ENCODE measurements at places on chromosomes 12 and 14. TPM values are rescaled to one million over a fixed set of nuclear protein-coding genes. Genes with fewer than 3 reads are reported as not detected.

DNA sequence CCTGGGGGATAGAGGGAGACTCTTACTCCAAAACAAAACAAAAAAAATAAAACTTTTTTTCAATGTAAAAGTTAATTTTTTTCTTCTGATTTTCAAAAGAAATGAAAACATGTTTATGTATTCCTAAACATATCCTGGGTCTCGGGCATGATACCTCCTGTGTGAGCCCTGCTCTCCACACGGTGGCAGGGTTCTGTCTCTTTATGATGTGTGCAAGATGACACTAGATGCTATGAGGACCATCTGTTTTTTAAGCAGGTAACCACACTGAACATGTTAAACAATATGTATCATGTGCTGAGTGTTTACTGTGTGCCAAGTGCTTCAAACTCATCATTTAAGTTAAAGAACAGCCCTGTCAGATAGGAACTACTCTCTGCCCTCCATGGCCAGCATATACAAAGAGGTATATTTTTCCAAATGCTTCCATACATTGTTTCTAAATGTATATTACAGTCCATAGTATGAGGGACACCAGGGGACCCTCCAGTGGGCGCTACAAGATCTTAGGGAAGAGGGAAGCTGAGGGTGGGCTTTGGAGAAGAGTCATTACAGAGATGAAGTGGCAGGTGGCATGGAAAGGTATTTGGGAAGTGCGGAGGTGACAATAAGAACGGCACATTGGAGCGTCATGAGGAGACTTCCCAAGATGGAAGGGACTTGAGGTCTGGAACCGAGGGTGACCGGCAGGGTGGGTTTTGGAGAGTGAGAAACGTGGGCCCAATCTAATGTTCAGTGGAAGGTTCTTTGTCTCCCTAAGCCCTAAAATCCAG is 28.5 kb downstream of the FOS start:
- H3K36me3 ChIP-seq: no peaks in the 10 kb centered on the region
- H3K27ac ChIP-seq: no peak overlapping the region
- DNase-seq: no peak
- H3K27me3 ChIP-seq: no peaks in the 10 kb centered on the region
- peaks cover 59% of the 10 kb centered on the region for H3K4me1 ChIP-seq
- no peak overlapping the region for H3K4me3 ChIP-seq

DNA sequence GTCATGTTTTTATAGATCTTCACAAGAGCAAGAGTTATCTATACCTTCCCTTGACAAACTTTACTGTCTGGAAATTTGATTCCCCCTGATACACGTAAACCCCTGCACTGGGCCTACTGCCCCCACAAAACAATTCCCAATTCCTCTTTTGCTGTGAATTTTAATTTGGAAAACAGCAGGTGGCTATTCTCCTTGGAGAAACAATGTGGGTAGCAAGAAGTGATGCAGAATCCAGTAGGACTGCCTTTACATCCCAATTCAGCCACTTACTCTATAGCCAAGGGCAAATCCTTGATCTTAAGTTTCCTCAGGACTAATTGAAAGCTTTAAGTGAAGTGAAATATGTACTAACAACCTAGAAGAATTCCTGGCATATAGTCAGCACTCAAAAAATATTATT is 129.3 kb downstream of the ACSS3 start:
- H3K4me3 ChIP-seq: no peak overlapping the region
- DNase-seq: no peak
- H3K4me1 ChIP-seq: no peaks in the 10 kb centered on the region

DNA sequence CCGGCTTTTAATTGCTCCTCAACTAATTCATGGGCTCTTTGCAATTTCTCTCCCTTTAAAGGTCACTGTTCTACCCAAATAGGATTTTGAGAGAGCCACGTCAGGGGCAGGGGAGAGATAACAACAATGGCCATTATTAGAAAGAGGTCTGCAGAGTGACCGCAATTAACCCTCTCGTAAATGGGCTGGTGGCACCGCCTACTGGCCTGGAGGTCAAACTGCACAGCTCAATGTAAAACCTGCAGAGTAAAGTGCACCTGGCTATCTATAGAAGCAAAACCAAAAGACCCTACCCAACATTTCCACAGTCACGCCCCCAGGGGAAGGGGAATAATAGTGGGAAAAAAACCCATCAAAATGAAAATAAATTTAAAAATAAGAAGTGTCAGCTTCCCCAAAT is 21.6 kb upstream of the CLEC4E start:
- no peak overlapping the region for H3K27ac ChIP-seq
- no peak overlapping the region for H3K4me3 ChIP-seq
- H3K27me3 ChIP-seq: no peaks in the 10 kb centered on the region

DNA sequence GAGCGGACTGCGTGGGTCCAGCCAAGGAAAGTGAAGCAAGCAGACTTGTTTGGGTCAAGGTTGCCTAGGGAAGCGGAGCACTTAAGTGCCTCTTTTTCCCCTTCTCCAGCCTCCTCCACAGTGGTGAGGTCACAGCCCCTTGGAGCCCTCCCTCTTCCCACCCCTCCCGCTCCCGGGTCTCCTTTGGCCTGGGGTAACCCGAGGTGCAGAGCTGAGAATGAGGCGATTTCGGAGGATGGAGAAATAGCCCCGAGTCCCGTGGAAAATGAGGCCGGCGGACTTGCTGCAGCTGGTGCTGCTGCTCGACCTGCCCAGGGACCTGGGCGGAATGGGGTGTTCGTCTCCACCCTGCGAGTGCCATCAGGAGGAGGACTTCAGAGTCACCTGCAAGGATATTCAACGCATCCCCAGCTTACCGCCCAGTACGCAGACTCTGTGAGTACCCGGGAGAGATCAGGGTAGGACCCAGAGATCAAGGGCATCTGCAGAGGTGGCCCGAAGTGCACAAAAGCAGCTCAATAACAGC is at the start of gene TSHR:
TSHR (plus strand) TSS at position 206 of the 526 bp plus-strand sequence; CDS start at position 266, 60 bp downstream.
- peaks cover 40% of the 10 kb centered on the region for H3K4me1 ChIP-seq
- no peaks in the 10 kb centered on the region for H3K36me3 ChIP-seq
- H3K4me3 ChIP-seq: peak within 1 kb of the TSS; percentile 35
- peak within 1 kb of the TSS; percentile 21 for H3K27ac ChIP-seq
- no peak for DNase-seq
- H3K27me3 ChIP-seq: no peaks in the 10 kb centered on the region

- H3K36me3 ChIP-seq: no peaks in the 10 kb centered on the region
- H3K4me3 ChIP-seq: no peak overlapping the region
- no peak overlapping the region for H3K27ac ChIP-seq
- H3K4me1 ChIP-seq: no peaks in the 10 kb centered on the region
- H3K27me3 ChIP-seq: no peaks in the 10 kb centered on the region
These were observed 23.4 kb downstream of the ALDH1L2 start for GRCh38 chr12:105060715-105061378.

GRCh38 chr12:47902131-47902639 is 2.6 kb downstream of the VDR start:
- no peak overlapping the region for H3K4me3 ChIP-seq
- H3K27ac ChIP-seq: no peak overlapping the region
- H3K4me1 ChIP-seq: peaks cover 27% of the 10 kb centered on the region
- no peaks in the 10 kb centered on the region for H3K36me3 ChIP-seq

- H3K27me3 ChIP-seq: no peaks in the 10 kb centered on the region
- DNase-seq: no peak
- no peaks in the 10 kb centered on the region for H3K36me3 ChIP-seq
- no peak overlapping the region for H3K4me3 ChIP-seq
- no peak overlapping the region for H3K27ac ChIP-seq
- no peaks in the 10 kb centered on the region for H3K4me1 ChIP-seq
These were observed 20.5 kb downstream of the DERA start for GRCh38 chr12:15931590-15932053.

DNA sequence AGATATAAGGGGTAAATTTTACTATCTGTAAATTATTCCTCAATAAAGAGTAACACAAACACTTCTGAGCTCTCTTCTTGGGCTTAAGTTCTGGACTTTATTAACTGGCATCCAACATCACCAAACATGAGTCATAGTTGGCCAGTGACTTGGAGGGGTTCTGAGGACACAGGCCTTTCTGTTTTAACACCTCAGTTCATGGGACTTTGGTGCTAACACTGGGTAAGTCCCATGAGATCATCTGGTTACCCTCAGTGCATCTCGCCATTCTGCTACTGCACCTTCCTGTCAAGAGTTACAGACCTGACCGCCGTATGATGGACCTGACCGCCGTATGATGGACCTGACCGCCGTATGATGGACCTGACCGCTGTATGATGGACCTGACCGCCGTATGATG is 9.9 kb downstream of the SLC15A4 start:
- no peaks in the 10 kb centered on the region for H3K27me3 ChIP-seq
- peaks cover 80% of the 10 kb centered on the region for H3K4me1 ChIP-seq
- H3K36me3 ChIP-seq: peaks cover 46% of the 10 kb centered on the region
- H3K27ac ChIP-seq: peak overlapping the region; percentile 47
- no peak for DNase-seq

- H3K27me3 ChIP-seq: no peaks in the 10 kb centered on the region
- H3K4me3 ChIP-seq: no peak overlapping the region
- no peak overlapping the region for H3K27ac ChIP-seq
- no peaks in the 10 kb centered on the region for H3K36me3 ChIP-seq
- H3K4me1 ChIP-seq: no peaks in the 10 kb centered on the region
These were observed 415.8 kb downstream of the TMTC2 start for GRCh38 chr12:83102499-83102898.

DNA sequence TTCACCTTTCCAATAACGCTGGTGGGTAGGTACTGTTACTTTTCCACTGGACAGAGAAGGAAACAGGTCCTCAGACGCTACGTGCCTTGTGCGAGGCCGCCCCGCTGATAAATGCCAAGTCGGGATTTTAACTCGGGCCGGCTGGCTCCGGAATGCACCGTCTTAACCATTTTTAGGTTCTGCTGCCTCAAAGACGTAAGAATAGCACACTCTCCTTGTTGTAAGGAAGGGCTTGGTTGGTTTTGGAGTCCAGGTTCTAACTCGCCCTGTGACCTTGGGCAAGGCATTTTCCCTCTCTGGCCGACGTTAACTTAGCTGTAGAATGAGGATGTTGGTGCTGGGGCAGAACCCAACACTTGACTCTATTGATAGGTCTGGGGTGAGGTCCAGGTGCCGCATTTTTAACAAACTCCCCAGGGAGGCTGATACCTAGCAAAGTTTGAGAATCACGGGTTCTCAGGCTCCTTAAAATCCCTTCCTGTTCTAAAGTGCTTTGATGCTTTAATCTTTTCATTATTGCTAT is 814 bp downstream of the ANKRD13A start:
- H3K4me3 ChIP-seq: peak overlapping the region; percentile 85
- H3K27me3 ChIP-seq: no peaks in the 10 kb centered on the region
- no peaks in the 10 kb centered on the region for H3K36me3 ChIP-seq
- peak; percentile 82 for DNase-seq
- H3K27ac ChIP-seq: peak overlapping the region; percentile 95

- no peaks in the 10 kb centered on the region for H3K4me1 ChIP-seq
- no peaks in the 10 kb centered on the region for H3K27me3 ChIP-seq
- no peak overlapping the region for H3K4me3 ChIP-seq
- no peak for DNase-seq
- no peaks in the 10 kb centered on the region for H3K36me3 ChIP-seq
These were observed 43.5 kb upstream of the PTPRQ start for GRCh38 chr12:80400571-80400991.

GRCh38 chr12:25051656-25052195 is 102.8 kb upstream of the BCAT1 start:
- no peak overlapping the region for H3K4me3 ChIP-seq
- peaks cover 6% of the 10 kb centered on the region for H3K4me1 ChIP-seq
- peak; percentile 86 for DNase-seq

DNA sequence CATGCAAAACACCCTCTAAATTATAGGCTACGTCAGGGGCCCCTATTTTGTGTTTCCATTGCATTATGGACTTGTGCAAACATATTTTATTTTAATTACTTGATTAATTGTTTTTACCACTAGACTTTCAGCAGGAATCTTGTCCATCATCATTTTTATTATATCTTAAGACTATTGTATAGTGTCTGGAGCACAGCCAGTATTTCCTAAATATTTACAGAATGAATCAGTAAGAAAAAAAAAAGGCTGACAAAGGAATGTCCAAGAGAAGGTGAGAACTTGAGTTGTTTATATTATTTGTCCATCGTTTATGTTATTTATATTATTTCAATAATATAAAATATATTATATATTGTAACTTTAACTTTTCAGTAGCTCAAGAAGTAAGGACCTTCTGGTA is 664.7 kb downstream of the SLC6A15 start:
- H3K4me3 ChIP-seq: no peak overlapping the region
- H3K27ac ChIP-seq: no peak overlapping the region
- DNase-seq: no peak
- H3K4me1 ChIP-seq: no peaks in the 10 kb centered on the region

GRCh38 chr14:95953111-95953724 is 76.6 kb downstream of the TUNAR start:
- H3K27ac ChIP-seq: no peak overlapping the region
- no peak for DNase-seq
- H3K4me3 ChIP-seq: no peak overlapping the region
- no peaks in the 10 kb centered on the region for H3K36me3 ChIP-seq
- H3K4me1 ChIP-seq: no peaks in the 10 kb centered on the region
- peaks cover 4% of the 10 kb centered on the region for H3K27me3 ChIP-seq

- no peaks in the 10 kb centered on the region for H3K27me3 ChIP-seq
- H3K36me3 ChIP-seq: no peaks in the 10 kb centered on the region
- no peak overlapping the region for H3K27ac ChIP-seq
- DNase-seq: no peak
These were observed 20.6 kb downstream of the PTHLH start for GRCh38 chr12:27951898-27952297.

GRCh38 chr12:94585626-94586025 is 64.7 kb downstream of the TMCC3 start:
- no peaks in the 10 kb centered on the region for H3K27me3 ChIP-seq
- no peak overlapping the region for H3K27ac ChIP-seq
- H3K4me1 ChIP-seq: no peaks in the 10 kb centered on the region
- no peak overlapping the region for H3K4me3 ChIP-seq

DNA sequence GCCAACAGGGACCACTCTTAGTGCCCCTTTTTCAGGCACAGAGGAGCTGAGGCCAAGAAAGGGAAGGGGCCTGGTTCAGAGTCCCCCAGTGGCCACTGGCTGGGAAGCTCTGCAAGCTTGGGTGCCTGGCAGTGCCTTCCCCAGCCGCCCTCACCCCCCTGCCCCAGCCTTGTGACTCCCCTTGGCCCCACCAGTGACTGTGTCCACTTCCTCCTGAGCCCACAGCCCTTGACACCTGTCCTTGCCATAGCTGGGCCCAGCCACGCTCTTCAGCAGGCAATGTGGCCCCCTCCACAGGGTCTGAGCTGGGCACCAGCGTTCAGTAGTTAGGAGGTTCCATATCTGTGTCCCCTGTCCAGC is 19.0 kb upstream of the C14orf180 start:
- peaks cover 25% of the 10 kb centered on the region for H3K27me3 ChIP-seq
- H3K4me1 ChIP-seq: peaks cover 22% of the 10 kb centered on the region
- DNase-seq: no peak
- no peak overlapping the region for H3K4me3 ChIP-seq
- H3K36me3 ChIP-seq: no peaks in the 10 kb centered on the region

GRCh38 chr12:113940357-113941207 is 25.5 kb downstream of the RBM19 start:
- H3K27ac ChIP-seq: no peak overlapping the region
- H3K27me3 ChIP-seq: no peaks in the 10 kb centered on the region
- H3K4me1 ChIP-seq: no peaks in the 10 kb centered on the region

GRCh38 chr14:94128216-94128839 is 1.1 kb downstream of the IFI27L2 start:
- H3K4me1 ChIP-seq: peaks cover 31% of the 10 kb centered on the region
- H3K27me3 ChIP-seq: peaks cover 3% of the 10 kb centered on the region
- peaks cover 16% of the 10 kb centered on the region for H3K36me3 ChIP-seq

DNAI7 gene
- total RNA-seq: not detected

OGFOD2 gene
- 24.7 TPM for total RNA-seq

FITM1 gene
- 12.9 TPM for total RNA-seq

SERPINA10 gene
- not detected for total RNA-seq

COX8C gene
- total RNA-seq: not detected

MYF5 gene
- not detected for total RNA-seq

Data from spleen (tissue), 13 donors.